ENCODE measurements at places on chromosomes 11 and 22.

DNA sequence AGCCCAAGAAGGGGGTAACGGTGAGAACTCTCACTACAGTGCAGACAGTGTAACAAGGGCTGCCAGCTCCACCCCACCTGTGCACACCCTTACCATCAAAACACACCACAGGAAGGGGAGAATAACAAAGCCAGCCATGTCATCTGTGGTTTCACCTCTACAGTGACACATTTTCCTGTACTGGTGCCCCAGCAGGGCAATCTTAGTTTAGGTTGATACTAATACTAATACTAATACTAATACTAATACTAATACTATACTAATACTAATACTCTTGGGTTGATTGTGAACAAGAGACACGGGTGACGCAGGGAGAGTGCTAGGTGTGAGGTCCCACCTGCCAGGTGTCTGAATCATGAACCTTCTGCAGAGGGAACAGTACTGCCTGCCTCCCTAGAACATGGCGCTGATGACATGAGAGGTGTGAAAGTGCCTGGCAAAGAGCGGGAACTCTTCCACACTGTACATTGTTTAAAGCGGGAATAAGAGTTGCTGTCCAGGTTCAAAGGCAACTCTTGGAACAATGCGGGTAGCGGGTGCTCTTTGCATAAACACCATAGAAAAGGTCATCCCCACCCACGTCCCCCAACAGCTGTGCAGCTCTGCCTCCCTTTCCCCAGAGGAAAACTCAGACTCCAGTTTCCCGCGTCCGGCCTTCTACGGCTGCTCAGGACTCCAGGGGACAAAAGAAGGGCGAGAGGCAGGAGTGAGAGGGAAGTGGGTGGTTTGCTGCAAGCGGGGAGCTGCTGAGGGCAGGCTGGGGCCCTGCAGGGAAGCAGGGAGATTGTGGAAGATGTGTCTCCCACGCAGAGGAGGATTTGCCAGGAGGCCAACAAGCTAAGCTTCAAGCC, 25.0 kb upstream of the TMPRSS4 start:
- DNase-seq, result peak; percentile 13

GRCh38 chr22:24370401-24370800, 57.0 kb upstream of the ADORA2A start:
- no peak for DNase-seq

- peak; percentile 40 for DNase-seq
Measured at GRCh38 chr11:20110908-20111669, 49.2 kb downstream of the DBX1 start.

DNA sequence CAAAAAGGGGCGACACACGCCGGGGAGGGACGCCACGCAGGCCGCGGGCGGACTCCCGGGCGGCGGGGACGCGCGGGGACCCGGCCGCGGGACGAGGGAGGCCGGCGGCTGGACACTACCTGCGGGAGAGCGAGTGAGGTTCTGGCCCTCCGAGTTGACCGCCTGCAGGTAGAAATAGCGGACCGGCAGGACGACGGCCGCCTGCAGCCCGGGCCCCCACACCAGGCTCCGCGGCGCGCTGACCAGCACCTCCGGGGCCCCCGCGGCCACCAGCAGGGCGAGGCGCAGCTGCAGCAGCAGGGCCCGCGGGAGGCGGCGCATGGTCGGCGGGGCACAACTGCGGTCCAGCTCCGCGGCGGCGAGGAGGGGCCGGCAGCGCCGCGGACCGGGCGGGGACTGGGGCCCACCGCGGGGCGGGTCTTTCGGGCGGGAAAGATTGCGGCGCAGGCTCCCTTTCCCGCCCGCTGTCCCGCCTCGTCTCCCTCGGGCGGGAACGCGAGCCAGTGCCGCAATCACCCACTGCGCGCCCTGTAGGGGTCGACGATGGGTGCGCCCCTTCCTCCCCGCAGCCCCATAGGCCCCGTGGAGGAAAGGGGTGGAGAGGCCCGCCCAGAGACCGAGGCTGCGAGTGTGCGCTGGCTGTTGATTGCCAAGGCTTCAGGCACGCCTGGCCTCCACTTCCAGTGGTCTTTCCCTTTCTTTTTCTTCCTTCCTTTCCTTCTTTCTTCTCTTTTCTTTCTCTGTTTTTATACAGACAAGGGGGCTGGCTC, at the start of gene POGLUT3:
TSS of gene POGLUT3 (minus strand) at position 339 of the 770 bp plus-strand sequence. CDS start at position 321, 18 bp downstream.
- DNase-seq, result no peak

DNA sequence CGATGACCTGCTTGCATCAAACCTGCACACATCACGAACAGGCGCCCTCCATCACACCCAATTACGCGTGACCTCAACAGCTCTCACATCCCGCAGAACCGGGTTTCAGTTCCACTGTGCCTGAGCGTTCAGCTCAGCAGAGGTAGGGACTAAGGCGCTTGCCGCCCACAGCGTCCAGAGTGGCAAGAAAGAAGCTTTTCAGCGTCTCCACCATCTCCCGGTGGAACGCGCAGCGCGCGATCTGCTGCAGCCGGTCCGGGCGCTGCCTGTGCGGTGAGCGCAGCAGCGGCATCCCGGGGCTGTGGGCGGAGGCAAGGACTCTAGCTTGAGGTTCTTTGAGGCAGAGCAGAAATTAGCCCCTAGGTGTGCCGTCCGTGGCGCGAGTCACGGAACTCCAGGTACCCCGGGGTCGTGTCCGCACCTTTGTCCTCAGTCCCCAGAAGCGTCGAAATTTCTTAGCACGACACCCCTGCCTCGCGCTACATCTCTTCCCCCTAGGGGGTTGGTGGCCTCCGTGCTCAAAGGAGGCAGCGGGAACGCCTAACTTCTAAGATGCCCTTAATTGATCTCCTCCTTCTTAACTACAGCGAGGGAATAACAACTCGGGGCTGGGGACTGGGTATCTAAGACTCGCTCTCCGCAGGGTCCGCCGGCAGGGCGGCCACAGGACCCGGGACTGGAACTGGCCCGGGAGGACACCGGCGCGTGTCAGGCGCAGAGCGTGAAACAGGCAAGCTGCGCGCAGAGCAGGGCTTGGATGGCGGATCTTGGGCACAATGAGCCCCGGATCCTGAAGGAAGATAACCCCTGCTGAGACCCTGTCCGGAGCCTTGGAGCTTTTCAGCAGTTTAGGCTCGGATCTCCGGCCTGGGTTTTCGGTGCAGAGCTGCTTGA, 1.7 kb upstream of the CALCA start:
- DNase-seq, result peak; percentile 40

DNA sequence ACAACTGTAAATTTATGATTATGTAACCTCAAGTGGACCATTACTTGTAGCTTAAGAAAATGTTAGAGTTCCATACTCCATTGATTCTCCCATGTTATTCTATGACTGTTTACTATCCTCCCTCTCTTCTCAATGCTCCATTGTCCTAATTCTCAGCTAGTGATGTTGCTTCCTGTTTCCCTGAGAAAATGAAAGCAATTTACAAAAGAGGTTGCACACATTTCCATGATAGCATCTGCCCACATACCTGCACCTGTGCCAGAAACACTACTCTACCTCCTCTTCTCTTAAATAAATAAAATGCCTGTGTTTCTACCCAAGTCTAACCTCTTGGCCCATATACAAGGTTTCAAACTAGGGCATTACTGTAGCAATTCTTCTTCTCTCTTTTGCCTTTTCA, 1620.9 kb downstream of the FAM181B start:
- no peak for DNase-seq

- DNase-seq, result no peak
Measured at GRCh38 chr11:128749974-128750373, 56.1 kb downstream of the FLI1 start.

GRCh38 chr22:23823331-23823791, 15.4 kb downstream of the DERL3 start:
- DNase-seq, result no peak

GRCh38 chr11:69005183-69005630, 7.8 kb downstream of the MRGPRF start:
- DNase-seq, result no peak

DNA sequence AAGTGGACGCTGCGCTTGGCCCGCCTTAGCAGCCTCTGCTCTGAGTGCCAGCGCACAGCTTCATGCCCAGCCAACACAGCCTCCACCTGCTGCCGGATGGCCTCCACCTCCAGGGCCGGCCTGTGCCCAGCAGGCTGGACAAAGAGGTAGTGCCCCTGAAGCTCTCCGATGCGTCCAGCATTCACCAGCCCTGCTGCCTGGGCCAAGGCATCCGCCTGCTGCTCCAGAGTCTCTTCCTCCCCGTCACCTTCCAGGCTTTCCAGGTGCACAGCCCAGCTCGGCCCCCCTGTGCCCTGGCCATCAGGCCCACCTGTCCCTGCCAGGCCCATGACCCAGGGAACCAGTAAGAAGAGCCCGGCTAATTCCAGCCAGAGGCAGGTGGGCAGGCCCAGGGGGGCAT, 2.5 kb downstream of the PCSK7 start:
- DNase-seq, result no peak

DNA sequence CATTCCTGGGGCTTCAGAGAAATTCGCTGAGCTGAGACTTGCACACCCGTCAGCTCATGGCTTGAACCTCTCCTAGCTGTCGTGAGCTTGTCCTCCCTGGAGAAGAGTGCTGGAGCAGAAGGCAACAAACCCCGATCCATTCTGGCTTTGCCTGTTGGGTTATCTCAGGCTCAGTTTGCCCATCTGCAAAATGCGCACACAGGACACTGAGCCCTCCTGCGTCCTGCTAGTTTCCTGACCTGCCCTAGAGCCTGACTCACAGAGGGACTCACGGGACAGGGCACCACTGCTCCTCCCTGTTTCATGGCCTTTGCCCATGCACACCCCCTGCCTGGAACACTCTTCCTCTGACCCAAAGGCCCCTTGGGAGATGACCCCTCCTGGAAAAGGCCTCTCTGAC, 365.0 kb downstream of the MN1 start:
- no peak for DNase-seq

- DNase-seq, result no peak
Measured at GRCh38 chr11:75022296-75022695, 33.6 kb downstream of the NEU3 start.

GRCh38 chr22:17120281-17120680, 879 bp downstream of the TMEM121B start:
- DNase-seq, result peak; percentile 41

Data from stimulated activated CD4-positive, alpha-beta T cell treated with anti-CD3 and anti-CD28 coated beads, TNF-alpha, amount 100 ng/mL, for 24 hours (primary cell).